ENCODE measurements at places on chromosomes 6 and 20.
A peak's percentile ranks its signal among the peaks of the same experiment; 100 is the strongest.

DNA sequence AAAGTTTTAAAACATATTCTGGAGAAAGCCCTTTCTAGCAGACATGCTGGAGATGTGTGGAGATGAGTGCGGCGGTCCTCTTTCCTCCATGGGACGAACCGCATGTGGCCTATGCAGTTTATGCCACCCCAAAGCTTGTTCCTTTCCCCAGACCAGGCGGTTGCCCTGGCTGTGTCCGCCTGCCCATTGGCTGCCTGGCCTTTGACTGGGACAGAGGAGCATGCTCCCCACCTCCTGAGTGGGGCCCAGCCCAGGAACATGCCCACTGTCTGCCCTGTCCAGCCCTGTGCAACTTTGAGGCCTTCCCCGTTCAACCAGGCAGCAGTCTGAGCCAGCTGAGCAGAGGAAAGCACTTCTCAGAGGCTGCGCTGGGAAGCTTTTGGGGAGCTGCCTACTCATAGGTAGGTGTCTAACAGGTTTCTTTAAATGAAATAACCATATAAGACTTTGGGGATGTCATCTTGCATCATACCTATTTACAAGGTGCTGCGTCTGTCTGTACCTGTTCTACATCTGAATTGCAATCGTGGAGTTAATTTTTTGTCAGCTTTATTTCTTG, 20.6 kb downstream of the FOXC1 start:
- no peak for DNase-seq

- DNase-seq: no peak
These were observed 11.0 kb downstream of the SMOC2 start for GRCh38 chr6:168451805-168452517.

- DNase-seq: no peak
These were observed 253.8 kb upstream of the CDYL start for GRCh38 chr6:4522453-4522852.

GRCh38 chr20:59495894-59496510, 108.3 kb upstream of the PHACTR3 start:
- peak; percentile 49 for DNase-seq

DNA sequence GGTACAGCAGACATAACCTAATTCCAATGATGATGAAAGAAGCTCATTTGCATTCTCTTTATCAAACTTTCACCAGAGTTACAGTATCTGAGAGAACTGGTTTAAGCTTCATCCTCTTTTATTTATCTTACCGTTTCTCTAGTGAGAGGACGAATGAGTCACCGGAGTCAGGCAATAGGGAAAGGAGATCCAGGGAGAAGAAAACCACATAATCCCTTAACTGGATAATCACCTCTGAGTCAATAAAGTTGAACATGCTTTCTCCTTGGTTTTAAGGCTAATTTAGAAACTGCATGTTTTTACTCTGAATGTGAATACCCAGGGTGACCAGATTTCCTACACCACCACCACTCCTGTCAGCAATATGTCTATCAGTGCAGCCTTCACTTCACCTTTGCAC, 313.7 kb upstream of the TBX18 start:
- DNase-seq: no peak
